Foreskin keratinocyte (primary cell): ENCODE measurements at places on chromosomes 5 and 9.

DNA sequence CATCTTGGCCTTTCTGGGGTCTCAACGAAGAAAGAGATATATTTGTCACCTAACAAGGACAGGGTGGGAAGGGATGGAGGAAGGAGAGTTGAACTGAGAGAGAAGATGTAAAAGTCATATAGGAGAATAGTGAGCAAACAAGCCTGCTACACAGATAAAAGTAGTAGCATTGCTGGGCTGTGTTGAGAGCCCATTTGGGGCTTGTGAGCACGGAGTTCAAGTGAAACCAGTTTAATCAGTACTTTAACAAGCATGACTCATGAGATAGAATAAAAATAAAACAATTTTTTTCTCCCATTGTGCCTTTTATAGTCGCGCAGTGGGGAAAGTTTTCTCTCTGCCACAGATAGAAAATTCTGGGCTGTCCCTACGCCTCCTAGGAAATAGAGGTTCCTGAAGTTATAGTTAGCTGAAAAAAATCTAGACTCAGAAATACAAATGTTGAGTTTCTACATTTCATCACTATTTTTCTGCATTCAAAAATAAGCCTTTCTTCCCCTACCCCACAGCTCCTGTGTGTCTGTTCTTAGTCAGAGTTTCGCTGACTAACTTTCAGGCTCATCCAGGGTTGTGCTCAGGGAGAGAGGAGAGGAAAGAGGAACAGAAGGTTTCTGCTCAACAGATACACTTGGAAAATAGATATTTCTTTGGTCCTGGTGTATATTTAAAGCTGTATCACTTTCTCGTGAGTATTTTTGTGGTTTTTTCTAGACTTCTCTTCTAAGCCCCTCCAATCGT, 395.8 kb upstream of the ADAMTSL1 start:
- no peak for DNase-seq

DNA sequence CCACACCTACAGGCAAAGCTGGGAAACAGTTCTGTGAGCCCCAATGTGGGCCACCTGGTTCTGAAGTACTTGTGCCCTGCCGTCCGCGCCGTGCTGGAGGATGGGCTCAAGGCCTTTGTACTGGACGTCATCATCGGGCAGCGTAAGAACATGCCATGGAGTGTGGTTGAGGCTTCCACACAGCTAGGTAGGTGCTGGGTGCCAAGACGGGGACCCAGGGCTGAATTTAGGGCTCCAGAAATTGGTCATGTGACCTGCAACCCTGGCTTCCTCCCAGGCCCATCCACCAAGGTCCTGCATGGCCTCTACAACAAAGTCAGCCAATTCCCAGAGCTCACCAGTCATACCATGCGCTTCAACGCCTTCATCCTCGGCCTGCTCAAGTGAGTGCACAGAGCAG, 46.9 kb upstream of the TESK1 start:
- DNase-seq = no peak

DNA sequence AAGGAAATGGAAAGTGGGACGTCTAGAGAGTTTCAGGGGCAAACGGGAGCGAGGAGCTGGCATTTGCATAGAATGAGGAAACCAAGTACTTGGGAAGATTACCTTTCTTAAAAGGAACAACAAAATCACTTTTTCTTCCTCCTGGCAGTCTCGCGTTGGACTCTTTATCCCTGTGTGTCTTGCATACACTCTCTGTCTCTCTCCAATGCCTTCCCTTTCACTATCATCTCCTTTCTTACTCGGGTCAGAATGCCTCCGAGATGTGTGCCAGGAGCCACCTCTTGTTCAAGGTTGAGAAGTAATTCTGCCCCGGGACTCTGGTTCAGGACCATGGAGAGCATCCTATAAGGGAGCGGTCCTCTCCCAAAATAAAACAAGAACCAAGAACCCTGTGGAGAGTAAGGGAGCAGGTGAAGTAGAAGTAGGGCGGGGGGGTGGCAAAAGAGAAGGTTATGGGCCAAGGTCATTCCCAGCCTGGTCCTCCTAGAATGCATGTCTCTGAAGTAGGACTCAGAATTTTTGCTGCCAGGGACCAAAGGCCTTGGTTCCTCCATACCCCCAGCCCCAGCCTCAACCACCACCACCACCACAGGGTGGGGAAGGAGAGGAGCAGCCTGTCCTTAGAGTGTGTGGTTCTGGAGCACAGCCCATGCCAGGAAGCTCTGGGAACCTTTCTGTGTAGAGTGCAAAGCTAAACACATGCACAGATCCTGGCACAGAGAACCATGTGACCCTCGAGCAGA, 72.1 kb upstream of the ARAP3 start:
- DNase-seq = peak; percentile 52

- no peak for DNase-seq
These were observed 135.4 kb upstream of the MAP1B start for GRCh38 chr5:71971862-71972261.

DNA sequence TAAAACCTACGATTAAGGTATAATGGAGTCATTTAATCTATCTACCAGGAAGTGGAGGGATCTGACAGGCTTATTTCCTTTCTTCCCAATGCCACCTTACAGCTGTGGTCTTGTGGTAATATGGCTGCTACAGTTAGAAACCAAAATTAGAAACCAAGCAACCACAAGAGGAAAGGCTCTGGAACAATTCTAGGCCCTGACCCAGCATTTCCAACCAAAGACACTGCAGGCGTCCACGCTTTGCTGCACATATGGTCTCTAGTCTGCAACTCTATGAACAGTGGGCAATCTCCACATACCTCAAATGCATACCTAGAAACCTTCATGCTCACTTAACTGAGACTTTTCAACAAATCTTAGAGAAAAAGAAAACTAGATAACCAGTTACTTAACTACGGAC, 339.1 kb downstream of the NFIB start:
- DNase-seq = no peak

DNA sequence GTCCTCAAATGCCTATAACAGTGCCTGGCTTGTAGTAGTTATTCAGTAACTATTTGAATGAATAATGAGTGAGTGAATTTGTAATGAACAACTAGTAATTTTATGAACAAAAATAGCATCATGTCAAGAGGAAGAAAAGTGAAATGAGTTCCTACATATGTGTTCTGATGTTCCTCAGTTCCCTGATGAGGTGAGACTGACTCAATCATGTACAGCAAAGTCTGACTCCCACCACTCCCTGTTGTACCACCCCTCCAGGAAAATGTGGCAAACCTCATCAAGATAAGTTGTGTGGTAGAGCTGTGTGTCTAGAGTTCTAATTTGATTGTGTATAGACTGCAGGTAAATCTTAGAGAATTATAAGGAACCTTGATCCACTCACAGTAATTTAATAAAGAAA, 201.6 kb downstream of the GOLPH3 start:
- no peak for DNase-seq

DNA sequence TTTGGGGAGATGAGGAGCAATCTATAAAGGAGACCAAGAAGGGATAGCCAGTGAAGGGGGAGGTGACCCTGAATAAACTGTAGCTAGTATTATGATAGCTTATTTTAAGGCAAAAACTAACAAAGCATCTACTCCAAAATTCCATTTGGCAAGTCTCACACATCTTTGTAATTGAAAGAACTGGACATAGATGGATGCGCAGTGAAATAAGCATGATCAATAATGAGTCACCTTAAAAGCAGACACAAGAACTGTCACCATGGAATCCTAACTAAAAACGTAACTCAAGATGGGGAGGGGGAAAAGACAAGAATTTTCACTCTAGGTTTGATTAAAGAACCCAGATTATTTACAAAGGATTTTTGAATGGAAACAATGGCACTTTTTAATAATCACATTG, 164.5 kb downstream of the MED27 start:
- DNase-seq = peak; percentile 21

DNA sequence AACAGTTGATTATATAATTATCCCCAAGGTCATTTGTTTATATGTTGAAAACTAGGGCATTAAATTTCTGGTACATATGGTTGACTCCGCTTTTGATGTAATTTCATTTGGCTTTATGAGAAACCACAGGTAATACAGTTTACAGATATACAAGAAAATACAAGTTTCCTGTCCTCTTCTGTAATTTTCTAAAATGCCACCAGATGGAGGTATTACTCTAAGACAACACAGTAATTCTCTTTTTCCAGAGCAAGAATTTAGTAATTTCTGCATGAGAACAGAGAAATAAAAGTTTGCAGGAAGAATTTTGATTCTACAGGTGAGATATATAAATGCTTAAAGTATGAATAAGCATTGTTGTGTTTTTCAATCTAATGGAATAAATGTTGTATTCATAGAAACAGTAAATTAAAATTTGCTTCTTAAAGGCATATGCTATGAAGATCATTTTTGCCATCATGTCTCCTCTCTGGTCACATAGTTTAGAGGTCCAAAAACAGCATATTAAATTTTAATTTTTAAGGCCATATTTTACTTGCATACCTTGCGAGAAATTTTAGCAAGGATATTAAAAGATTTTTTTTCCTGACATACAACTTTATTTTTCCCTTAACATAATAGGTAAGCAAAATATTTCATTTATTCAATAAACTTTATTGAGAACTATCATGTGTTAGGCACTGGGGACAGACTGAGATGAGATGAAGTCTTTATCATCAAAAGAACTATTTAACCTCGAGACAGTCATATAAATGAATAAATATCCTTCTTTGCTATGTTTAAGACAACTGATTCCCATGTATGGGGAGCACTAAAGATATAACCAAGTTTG, 22.7 kb downstream of the CHD1 start:
- peak; percentile 37 for DNase-seq

- DNase-seq = peak; percentile 58
These were observed 222.9 kb upstream of the EFNA5 start for GRCh38 chr5:107893642-107894041.

- no peak for DNase-seq
These were observed 19.2 kb upstream of the TMEM215 start for GRCh38 chr9:32764139-32764538.

- DNase-seq = no peak
These were observed 40.0 kb downstream of the LARP1 start for GRCh38 chr5:154795235-154795596.

DNA sequence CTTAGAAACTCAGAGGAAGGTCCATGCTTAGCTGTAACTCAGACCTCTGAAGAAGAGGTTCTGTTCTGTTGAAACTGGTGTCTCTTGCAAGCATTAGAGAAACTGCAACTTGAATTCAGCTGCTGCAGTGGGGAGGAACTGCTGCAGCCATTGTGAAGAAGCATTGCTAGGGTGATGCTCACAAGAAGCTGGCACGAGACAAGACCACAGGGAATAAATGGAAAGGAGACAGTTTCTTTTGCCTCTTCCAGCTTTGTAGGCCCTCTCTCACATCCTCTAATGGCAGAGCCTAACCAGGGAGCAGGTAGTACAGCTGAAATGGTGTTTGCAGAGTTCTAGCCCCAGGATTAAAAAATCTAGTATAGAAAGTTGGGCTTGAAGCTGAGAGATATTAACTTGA, 148.0 kb upstream of the DMAC1 start:
- DNase-seq = no peak

GRCh38 chr5:14201325-14202045, 58.3 kb downstream of the TRIO start:
- DNase-seq = no peak

- DNase-seq = no peak
These were observed 102.0 kb downstream of the OLFM1 start for GRCh38 chr9:135189497-135189896.

DNA sequence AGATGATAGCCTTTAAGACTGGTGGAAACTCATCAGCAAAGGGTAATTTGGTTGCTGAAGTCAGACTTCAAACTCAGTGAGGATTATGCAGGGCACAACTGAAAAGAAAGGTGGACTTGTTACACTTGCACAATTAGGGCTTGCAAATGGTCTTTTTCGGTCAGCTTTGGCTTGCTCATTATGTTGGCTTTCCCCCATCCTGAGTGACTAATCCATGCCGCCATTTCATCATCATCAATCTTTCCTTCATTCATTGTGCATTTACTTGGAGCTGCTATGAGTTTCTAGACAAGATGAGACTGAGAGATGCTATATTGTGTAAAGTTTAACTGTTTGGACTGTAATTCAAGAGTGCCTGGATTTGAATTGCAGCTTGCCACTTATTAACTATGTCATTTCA, 134.8 kb upstream of the PPP1R2B start:
- no peak for DNase-seq

GRCh38 chr9:113798062-113799030, 77.8 kb upstream of the ZNF618 start:
- no peak for DNase-seq

GRCh38 chr5:65262649-65263059, 219.1 kb downstream of the ADAMTS6 start:
- DNase-seq = no peak

DNA sequence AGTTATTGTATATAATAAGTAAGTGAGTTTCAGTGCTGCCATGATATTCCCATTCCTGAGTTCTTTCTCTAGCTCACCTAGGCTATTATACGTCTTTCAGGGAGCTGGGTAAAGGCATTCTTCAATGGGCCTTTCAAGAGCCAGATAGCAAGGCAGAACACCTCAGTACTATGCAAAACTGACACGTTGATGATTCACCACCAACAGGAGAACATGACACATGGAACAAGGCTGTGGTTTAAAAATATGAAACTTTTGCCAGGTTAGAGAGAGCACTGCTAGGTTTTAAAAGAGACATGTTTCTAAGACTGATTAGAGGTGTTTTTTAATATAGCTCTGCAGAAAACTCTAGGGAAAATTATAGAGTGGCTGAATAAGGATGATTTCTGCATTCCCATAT, 95.9 kb downstream of the UGCG start:
- peak; percentile 83 for DNase-seq

GRCh38 chr5:68424799-68425537, 209.4 kb downstream of the PIK3R1 start:
- DNase-seq = no peak

- no peak for DNase-seq
These were observed 383.6 kb downstream of the GADD45G start for GRCh38 chr9:89988458-89988857.

- DNase-seq = no peak
These were observed 92.1 kb downstream of the DAB2IP start for GRCh38 chr9:121743441-121744001.

DNA sequence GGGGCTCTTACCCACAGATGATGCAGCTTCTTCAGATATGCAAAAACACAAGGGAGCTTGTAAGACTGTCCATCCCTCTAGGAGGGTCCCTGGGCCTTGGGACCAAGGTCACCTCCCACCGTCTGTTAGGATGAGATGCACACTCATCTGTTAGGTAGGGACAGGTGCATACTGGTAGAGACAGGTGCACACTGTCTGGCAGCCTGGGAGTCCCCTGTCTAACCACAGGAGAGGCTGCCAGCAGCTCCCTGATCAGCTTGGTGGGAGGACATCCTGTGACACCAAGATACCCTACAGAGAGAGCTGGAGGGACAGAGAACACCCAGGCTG, 13.2 kb downstream of the TSPAN17 start:
- no peak for DNase-seq

DNA sequence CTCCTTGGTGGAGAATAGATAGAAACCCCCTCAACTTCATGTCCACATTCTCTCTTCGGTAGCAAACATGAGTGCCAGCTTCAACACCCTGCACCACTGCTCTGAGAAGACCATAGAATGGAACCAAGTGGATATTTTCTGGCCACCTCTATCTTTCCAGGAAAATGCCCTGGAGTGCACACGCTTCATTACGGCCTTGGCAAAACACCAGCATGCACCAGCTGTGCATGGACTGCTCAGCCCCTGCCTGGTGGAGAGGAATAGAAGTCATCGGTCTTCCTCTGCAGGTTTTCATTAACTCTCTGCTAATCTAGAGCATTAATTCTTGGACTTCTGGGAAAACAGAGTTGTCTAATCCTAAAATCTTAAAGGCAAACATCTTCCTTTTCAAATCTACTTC, 211.6 kb upstream of the TMEM161B start:
- DNase-seq = no peak

GRCh38 chr9:136931611-136932130, 12.9 kb downstream of the FBXW5 start:
- DNase-seq = no peak
